ENCODE measurements at places on chromosomes 6 and 20. TPM values are rescaled to one million over a fixed set of nuclear protein-coding genes. Genes with fewer than 3 reads are reported as not detected.

MED23 gene
- total RNA-seq, result 5.9 TPM

GCNT2 gene
- total RNA-seq, result 3.9 TPM

SYS1 gene
- 26.8 TPM for total RNA-seq

AFG1L gene
- total RNA-seq, result 1.6 TPM

OPRM1 gene
- not detected for total RNA-seq

EYS gene
- total RNA-seq, result 0.11 TPM

FNDC1 gene
- 0.09 TPM for total RNA-seq

VSX1 gene
- 0.93 TPM for total RNA-seq

SIRPD gene
- not detected for total RNA-seq

Data from A549 treated with AZD2906 at 1 μM for 4 hours (cell line).